ENCODE measurements at places on chromosomes 1 and 21. TPM values are rescaled to one million over a fixed set of nuclear protein-coding genes. Genes with fewer than 3 reads are reported as not detected.

CSMD2 gene
- polyA plus RNA-seq: 0.07 TPM

VWA5B1 gene
- polyA plus RNA-seq: not detected

IL20 gene
- not detected for polyA plus RNA-seq

NDUFS5 gene
- 896 TPM for polyA plus RNA-seq

PDC gene
- not detected for polyA plus RNA-seq

CELA2A gene
- polyA plus RNA-seq: 0.33 TPM

PKLR gene
- not detected for polyA plus RNA-seq

DCST1 gene
- not detected for polyA plus RNA-seq

OR2M3 gene
- polyA plus RNA-seq: not detected
